ENCODE measurements at places on chromosomes 13 and 19.

GRCh38 chr13:72545030-72545719 lies 182.3 kb downstream of the MZT1 start:
- no peak for DNase-seq

- no peak for DNase-seq
These were observed 1137.7 kb downstream of the UQCRFS1 start for GRCh38 chr19:28075229-28075628.

GRCh38 chr19:51259348-51260245 lies 8.7 kb downstream of the SIGLECL1 start:
- DNase-seq: peak; percentile 43

DNA sequence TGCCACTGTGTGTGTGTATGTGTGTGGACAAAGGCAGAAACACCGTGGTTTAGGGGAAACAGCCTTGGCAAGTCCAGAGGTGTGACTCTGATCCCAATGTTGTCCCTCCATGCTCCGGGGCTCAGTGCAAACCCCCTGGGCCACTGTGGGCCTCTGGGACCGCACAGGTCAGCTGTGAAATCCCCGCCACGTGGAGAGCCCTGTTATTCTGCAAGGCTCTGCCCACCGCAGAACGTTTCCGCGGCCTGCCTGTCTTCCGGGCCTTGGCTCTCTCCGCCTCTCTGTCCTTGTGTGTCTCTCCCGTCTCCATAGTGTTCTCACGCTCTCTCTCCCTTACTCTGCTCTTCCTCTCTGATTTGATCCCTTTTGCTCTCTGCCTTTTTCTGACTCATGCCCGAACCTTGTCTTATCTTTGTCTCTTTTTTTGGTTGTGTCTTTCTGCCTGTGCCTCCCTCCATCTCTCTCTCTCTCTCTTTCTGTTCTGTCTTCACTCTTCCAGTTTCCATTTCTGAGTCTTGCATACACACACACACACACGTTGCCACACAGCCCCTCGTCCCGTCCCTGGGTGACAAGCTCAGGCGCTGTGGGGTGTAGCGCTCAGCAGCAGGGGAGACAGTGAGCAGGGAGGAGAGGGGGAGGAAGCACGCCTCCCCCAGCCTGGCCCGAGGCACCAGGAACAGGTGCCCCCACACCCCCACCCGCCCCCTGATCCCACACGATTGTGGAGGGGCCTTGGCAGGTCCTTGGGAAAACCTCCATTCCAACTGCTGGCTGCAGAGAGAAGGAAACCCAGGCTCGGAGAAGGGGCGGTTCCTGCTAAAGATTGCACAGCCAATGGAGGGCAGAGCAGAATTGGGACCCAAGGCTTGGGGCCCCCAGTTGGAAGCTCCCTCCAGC lies 3.0 kb downstream of the TTYH1 start:
- peak; percentile 33 for DNase-seq

DNA sequence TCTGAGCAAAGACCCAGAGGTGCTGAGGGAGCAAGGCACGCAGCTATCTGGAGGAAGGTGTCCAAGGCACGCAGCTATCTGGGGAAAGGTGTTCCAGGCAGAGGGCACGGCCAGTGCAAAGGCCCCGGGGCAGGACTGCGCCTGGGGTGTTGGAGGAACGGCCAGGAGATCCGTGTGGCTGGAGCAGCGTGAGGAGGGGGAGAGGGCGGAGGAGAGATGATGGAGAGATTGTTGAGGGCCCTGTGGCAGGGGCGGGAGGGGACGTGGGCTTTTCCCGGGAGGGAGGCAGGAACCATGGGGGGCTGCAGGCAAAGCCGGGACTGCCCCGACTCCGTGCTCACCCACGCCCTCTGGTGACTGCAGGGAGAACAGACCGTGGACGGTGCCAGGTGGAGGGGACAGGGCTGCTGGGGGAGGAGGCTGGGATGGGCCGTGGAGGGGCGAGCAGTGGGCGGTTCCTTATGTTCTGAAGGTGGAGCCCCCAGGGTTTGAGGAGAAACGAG lies 13.3 kb upstream of the MISP start:
- peak; percentile 71 for DNase-seq

- DNase-seq: no peak
These were observed 1.9 kb upstream of the TSC22D1 start for GRCh38 chr13:44578067-44578400.

GRCh38 chr19:3868770-3869456 lies at the start of gene ZFR2:
Gene ZFR2, minus strand, starts transcription at chr19:3869038. Its CDS starts 21 bp downstream, at chr19:3869017.
- DNase-seq: peak; percentile 16

- DNase-seq: no peak
These were observed 228.5 kb downstream of the NDFIP2 start for GRCh38 chr13:79709471-79709870.

DNA sequence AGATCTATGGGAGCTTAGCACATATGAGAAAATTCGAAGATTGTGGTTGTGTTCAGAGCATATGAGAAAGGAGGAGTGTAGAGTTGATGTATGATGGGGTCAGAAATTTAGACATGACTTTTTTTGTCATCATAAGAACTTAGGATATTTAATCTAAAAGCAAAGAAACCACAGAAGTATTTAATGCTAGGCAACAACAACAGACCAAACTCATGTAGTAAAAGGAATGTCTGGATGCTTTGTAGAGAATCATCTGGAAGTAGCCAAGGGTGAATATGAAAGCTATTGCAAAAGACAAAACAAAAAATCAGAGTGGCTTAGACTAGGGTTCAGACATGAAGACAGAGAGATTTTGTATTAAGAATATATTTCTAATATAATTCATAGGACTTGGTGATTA lies 190.3 kb downstream of the SLITRK1 start:
- DNase-seq: no peak

GRCh38 chr13:77907666-77908341 lies 10.8 kb downstream of the EDNRB start:
- DNase-seq: no peak

DNA sequence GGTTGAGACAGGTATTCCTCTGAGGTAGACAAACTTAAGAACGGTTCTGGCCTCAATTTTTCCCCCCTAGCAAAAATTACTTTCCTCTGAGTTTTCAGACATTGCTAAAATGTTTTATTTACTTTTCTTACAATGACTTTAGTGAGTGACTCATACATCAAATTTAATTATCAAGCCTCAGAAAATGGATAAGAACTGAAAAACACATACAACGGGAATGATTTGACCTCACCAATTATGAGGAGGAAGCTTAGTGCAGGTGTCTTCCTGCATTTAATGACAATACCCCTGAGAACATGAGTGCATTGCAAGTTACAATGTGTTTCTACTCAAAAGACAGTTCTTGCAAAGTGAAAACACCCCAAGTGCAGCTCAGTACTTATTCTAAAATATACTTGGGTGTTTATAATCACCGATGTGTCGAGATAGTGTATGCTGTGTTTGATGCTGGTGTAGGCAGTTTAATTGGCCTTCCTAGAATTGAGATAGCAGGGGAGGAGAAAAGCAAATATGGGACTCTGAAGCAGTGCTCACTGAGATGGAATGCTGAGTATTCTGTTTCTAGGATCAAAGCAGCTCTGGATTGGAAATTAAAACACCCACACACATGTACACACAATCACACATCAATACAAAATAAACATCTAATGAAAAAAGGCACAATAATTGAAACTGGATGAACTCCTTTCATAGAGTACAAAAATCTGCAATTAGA lies 189.5 kb upstream of the SLC10A2 start:
- no peak for DNase-seq

DNA sequence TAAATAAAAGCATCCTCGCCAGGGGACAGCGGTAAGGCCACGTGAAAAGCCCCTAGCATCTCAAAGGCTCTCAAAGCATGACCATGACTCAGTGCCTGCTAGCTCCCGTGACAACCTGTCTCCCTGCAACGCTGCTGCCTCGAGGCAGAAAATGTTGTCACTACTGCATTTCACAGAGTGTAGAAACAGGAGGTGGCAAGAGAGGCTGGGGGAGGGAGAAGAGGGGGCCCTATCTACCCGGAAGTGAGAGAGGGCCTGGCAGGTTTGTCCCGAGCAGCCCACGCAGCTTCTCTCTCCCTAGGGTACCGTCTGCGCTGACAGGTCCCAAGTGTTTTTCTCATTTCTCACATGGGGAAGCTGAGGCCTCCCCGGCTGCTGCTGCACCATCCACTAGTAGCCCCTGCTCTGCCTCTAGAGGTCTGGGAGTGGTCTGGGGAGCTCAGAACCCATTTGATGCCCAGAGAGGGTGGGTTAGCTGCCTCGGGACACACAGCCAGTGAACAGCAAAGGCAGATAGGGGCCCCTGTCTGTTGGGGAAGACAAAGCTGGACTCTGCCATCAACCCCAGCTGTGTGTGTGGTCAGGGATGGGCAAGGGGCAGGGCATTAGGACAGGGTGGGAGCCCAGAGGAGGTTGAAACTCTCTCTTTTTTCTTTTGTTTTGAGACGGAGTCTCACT lies 3.7 kb downstream of the TINCR start:
- DNase-seq: no peak

All from activated CD4-positive, alpha-beta T cell treated with anti-CD3 and anti-CD28 coated beads, Interleukin-2, amount 50 U/mL, for 48 hours (primary cell).